Activated CD8-positive, alpha-beta memory T cell treated with anti-CD3 and anti-CD28 coated beads for 1 hour (primary cell): ENCODE measurements at places on chromosomes 11 and 22.

- no peak for DNase-seq
These were observed 69.2 kb upstream of the RRM1 start for GRCh38 chr11:4025248-4025966.

DNA sequence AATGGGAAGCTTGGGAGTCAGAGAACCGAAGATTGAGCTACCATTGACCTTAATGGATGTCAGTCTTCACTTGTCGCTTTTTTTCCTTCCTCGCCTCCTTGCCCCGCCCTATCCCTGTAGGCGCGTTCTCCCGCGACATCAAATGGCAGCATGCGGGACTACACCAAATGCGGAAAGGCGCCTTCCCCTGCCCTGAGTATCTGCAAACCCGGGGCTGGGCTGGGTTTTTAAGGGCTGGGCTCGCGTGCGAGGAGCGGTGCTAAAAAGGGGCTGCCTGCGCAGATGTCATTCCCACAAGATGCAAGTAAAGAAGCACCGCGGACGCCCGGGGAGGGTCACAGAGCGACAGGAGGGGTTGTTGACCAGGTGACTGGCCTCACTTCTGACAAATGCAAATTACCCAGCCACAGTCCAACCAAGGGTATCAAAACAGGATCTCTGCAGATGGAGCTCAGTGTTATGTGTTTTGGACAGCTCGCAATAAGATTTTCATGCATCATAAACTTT is 4.7 kb upstream of the FAM111B start:
- no peak for DNase-seq

DNA sequence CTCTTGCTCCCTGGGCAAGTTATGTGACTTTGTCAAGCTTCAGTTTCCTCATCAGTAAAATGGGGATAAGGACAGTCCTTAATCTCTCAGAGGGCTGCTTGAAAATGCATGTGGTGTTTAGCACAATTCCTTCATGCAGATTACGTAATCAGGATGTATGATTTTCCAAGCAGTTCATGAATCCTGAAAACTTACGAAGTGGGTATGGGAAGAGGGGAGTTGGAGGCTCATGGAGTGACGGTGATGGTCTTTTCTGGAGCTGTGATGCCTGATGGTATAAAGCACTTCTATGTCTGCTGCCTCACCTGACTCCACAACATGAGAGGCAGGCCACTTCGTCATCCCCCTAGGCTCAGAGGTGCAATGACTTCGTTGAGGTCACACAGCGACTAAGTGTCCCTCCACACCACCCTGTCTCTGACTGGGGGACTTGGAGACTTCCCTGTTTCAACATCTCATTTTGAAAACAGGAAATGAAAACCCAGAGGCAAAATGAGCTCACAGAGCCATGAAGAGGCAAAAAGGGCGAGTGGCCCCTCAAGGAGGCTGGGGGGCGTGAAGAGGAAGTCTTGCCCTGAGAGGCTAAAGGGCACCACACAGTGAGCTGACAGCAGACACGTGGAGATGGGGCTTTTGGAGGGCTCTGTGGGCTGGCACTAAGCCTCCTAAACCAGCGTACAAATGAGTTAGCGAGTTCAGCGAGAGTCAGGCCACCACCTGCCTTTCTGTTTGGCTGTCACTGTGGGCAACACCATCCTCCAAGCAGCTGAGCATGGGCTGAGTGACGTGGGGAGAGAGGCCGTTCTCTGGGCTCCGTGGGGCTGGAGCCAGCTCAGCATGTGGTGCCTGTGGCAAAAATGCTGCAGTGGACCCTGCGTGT is 10.1 kb downstream of the MCM5 start:
- no peak for DNase-seq

DNA sequence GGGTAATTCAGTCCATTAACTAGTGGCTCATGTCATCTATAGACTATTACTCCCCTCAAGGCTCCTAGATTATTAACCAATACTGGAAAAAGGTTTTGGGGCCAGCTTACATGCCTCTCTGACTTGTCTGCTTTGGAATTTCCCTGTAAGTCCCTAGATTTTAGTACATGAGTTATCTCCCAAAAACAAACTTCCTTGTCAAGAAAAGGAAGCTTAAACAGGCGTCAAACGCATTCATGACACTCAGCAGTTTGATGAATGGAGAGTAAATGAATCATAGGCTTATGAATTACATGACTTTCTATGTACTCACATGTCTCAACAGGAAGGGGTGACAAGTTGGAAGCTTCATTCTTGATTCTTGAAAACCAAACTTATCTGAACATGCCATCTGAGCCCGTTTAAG is 70.8 kb downstream of the BLID start:
- no peak for DNase-seq

- no peak for DNase-seq
These were observed 15.3 kb downstream of the RTL6 start for GRCh38 chr22:44482776-44483175.

DNA sequence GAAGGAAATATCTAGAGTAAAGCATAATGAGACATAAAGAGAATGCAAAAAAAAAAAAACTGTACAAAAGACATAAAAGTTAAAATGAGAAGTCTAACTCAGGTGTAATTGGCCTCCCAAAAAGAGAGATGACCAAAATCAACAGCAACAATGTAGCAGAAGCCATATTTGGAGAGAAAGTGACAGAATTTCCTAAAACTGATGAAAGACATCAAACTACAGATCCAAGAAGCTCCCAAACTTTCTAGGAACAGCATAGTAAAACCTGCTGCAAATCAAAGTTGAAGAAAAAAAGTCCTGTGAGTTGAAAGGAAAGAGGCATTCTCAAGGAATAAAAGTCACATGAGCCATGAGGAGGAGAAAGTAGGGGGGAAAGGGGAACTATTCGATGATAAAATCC is 231.3 kb downstream of the METTL15 start:
- DNase-seq, result no peak

DNA sequence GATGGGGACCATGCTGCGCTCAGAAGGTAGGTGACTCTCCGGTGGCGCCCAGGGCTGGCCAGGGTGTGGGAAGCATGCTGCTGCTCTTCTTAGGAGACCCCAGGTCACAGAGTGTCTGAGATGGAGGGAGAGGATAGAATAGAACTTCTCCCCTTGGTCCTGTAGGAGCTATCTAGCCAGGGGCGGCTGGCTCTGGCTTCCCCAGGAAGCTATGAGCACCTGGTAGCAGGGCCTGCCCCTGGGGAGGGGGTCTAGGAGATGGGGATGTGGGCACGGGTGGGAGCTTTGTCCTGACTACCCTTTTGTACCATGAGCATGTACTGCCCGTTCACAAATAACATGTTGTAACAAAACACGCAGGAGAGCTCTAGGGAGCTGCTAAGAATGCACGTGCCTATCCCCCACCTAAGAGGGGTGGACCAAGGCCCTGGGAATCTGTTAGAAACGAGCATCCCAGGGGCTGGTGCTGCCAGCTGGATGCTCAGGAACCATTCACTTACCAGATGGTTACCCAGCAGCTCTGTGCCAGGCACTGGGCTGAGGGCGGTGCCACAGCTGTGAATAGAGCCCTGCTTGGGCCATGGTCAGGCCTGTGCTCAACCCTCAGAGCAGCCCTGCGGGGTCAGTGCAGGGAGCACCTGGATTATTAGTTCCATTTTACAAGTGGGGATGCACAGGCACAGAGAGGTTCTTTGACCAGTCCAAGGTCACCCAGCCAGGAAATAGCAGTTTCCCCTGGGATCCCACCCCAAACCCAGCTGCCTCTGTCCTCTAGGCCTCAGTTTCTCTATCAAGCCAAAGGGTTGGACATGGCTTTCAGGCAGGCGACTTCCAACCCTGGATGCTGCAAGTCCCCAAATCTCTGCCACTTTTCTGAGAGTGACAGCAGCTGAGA is 2.2 kb downstream of the SLC39A13 start:
- no peak for DNase-seq

DNA sequence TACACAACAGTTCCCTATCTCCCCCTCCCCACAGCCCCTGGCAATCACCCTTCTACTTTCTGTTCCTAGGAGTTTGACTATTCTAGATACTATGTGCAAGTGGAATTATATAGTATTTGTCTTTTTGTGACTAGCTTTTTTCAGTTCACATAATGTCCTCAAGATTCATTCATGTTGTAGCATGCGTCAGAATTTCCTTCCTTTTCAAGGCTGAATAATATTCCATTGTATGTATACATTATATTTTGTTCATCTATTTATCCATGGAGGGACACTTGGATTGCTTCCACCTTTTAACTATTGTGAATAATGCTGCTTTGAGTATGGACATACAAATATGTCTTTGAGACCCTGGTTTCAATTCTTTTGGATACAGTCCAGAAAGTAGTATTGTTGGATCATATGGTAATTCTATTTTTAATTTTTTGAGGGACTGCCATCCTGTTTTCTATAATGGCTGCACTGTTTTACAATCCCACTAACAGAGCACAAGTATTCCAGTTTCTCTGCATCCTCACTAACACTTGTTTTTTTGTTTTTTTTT is 128.8 kb downstream of the ARHGAP42 start:
- no peak for DNase-seq

- no peak for DNase-seq
These were observed 717 bp upstream of the SLC7A4 start for GRCh38 chr22:21032868-21033688.

GRCh38 chr11:67027943-67028542 is 5.1 kb downstream of the SYT12 start:
- DNase-seq, result no peak

DNA sequence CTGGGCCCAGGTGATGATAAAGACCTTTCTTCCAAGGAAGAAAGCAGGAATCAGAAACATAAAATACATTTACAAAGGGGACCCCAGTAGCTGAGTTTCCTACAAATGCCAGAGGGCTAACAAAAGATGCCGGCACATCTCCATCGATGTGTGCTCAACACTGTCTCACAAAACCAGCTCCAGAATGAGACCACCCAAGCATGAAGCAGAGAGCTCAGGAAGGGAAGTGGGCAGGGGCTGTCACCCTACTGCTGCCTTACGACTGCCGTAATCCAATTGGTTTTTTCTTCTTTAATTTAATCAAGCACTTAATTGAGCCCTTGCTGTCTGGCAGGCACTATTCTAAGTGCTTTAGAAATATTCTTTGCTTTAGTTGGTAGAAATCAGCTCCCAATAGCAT is 26.1 kb downstream of the SMCO4 start:
- DNase-seq, result no peak
